ENCODE measurements at places on chromosomes 7 and 10.
A peak's percentile ranks its signal among the peaks of the same experiment; 100 is the strongest.

DNA sequence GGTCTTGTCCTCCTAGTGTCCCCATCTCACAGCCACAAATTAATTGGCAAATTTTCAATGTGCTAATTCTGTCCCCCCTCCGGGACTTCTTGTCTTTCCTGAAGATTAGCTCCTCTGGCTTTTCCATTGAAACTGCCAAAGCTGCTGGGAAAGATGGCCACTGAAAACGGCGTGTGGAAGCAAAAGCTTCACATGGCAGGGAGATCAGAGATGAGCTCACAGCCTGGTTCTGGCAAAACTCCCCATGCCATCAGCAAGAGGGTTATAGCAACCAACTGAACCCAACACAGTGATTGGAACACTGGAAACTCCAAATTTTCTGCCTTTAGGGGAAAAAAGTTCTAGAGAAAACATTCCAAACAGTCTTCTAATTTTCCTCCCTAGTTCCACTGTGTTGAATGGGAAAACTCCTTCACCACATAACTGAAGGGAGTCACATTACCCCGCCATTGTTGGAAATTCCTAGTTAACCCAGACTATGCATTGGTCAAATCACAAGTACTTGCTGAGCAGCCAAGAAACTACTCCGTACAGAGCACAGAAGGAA, 37.0 kb downstream of the NRAP start:
- no peak for DNase-seq

DNA sequence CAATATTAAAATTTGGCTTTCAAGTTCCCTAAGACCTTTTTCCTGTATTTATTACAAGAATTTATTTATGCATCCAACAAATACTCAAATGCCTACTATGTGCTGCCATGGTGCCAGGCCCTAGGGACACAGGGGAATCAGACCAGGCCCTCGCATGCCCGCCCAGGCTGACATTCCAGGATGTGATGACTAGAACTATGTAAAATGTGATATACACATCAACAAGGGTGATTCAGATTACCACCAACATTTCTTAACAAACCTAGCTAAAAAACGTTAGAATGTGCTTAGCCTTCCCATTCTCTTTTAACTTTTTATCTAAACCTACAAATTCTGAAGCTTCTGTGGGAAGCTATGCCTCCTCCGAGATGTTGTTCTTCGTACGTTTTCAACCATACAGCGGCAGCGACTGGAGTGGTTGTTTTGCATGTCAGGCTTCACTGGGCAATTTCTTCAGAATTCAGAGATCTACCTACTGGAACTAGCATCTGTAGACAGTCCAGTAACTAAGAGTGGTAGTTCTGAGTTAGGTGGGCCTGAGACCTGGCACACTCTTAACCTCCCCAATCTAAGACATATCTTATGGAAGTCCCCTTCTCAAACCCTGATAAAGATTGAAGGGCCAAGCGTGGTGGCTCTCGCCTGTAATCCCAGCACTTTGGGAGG, 22.1 kb downstream of the GNA12 start:
- DNase-seq, result peak; percentile 32

DNA sequence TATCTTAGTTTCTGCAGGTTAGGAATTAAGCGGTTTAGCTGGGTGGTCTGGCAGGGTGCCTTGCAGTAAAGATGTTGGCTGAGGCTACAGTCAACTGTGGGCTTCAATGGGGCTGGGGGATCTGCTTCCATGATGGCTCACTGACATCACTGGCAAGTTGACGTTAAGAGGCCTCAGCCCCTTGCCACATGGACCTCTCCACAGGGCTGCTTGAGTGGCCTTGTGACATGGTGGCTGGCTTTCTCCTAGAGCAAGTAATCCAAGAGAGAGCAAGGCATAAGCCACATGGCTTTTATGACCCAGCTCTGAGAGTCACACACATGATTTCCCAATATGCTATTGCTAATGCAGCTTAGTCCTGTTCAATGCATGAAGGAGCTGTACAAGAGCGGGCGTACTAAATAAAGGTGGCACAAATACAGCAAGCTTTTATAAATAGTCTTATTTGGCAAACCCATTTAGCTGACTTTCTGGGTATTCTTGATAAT, 109.1 kb downstream of the SEPTIN7 start:
- DNase-seq, result no peak

DNA sequence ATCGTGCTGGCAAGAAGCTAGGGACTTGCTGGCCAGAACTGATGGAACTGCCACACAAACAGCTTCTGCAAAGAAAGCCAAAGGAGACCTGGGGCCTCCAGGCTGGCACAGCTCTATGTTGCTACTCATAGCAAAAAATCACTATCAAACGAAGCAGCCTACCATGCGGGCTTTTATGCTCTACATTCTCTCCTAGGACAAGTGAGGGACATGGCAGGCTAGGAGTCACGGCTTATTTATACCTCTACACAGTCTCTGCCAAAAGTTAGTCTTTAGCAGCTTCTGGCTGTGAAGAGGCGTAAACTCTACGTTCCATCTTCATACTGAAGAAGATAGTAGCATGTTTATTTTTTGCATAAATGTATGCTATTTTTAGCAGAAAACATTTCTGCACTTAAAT, 35.4 kb downstream of the CDCA7L start:
- no peak for DNase-seq

- DNase-seq, result no peak
Measured at GRCh38 chr10:92826061-92826460, 22.3 kb upstream of the EXOC6 start.

DNA sequence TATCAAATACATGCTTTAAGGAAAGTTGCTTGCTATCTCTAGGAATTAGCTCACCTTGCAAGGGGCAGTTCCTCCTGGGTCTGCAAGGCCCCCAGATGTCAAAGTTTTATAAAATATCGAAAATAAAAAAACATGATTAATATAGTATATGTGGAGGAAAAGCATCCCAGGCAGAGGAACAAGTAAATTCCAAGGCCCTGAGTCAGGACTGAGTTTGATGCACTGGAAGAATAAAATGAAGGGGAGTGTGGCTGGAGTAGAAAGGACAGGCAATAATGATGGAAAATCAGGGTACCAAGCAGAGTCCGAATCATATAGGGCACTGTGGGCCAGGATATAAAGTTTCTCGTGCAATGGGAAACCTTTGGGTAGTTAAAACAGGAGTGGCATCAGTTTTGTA, 112.4 kb upstream of the EEPD1 start:
- no peak for DNase-seq

DNA sequence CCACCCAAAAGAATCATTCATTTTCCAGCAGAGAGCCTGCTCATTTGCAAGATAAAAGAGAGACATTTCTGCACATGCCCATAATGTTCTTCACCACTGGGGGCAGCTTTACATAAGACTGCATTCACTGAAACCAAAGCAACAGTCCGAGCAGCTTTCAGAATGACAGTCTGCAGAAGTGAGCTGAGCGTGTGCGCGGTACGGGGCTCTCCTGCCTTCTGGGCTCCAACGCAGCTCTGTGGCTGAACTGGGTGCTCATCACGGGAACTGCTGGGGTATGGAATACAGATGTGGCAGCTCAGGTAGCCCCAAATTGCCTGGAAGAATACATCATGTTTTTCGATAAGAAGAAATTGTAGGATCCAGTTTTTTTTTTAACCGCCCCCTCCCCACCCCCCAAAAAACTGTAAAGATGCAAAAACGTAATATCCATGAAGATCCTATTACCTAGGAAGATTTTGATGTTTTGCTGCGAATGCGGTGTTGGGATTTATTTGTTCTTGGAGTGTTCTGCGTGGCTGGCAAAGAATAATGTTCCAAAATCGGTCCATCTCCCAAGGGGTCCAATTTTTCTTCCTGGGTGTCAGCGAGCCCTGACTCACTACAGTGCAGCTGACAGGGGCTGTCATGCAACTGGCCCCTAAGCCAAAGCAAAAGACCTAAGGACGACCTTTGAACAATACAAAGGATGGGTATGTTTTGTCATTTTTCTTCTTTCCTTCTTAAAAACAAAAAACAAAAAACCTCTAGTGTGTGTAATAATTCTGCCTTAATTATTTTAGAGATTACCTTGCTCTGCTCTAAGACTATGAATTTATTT, at the start of gene LRRTM3:
TSS of gene LRRTM3 (plus strand) at position 141 of the 820 bp plus-strand sequence.
- peak; percentile 19 for DNase-seq

GRCh38 chr10:21260506-21261149, 264.9 kb downstream of the SKIDA1 start:
- DNase-seq, result no peak

DNA sequence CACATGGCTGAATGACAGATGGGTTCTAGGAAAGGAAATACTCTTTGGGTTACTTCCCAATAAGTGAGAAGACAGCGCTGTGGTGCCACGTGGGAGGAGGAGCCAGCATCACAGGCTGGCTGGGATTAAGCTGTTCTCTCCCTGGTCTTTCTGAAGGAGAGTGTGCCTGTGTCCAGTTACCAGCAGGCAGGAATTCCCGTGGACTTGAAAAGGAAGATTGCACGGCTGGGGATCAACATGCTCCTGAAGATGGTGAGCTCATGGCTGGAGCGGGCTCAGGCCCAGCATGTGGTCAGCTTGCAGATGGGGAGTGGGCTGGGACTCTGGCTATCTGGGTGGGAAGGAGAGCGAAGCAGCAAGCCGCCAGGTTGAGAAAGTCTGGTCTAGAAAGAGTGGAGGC, 8.1 kb downstream of the ADCK2 start:
- DNase-seq, result no peak

- no peak for DNase-seq
Measured at GRCh38 chr10:11553773-11554381, 57.6 kb downstream of the USP6NL start.

DNA sequence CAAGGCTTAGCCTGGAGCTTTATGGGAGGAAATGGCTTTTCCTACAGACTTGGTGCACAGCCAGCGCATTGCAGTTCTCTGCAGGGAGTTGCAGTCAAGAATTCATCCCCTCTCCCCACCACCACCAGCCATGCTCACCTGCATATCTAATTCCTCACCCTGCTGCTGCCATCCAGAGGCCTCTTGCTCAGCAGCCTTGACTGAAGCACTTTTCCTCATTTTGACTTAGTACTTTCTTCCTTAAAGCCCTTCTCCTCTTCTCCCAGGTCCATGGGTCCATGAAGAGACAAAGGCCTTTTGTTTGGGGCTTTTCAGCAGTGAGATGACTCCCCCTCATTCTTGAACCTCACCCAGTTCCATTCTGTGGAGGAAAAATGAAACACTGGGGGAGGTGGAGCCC, 39.7 kb upstream of the GPR141 start:
- no peak for DNase-seq

GRCh38 chr7:2010101-2010500, 222.6 kb downstream of the MAD1L1 start:
- DNase-seq, result no peak

- DNase-seq, result no peak
Measured at GRCh38 chr7:106767078-106767477, 98.0 kb upstream of the PIK3CG start.

GRCh38 chr10:61486251-61486650, 33.1 kb upstream of the TMEM26 start:
- no peak for DNase-seq

GRCh38 chr7:108030516-108030915, 27.6 kb upstream of the LAMB1 start:
- DNase-seq, result no peak

- DNase-seq, result no peak
Measured at GRCh38 chr7:11914645-11915044, 82.6 kb upstream of the THSD7A start.

All from CD4-positive, alpha-beta T cell treated with Interferon alpha-2 for 1 hour (primary cell).